ENCODE measurements at places on chromosomes 11 and 22.

GRCh38 chr11:114909866-114910265 lies 231.5 kb downstream of the NXPE2 start:
- DNase-seq = no peak

GRCh38 chr22:20463324-20464095 lies 25.9 kb upstream of the SCARF2 start:
- DNase-seq = no peak

GRCh38 chr11:2732940-2733628 lies 33.3 kb upstream of the KCNQ1OT1 start:
- DNase-seq = no peak

- DNase-seq = no peak
Observed at GRCh38 chr11:91078221-91078620, 855.4 kb upstream of the CHORDC1 start.

- DNase-seq = no peak
Observed at GRCh38 chr11:46315783-46316563, 31.3 kb upstream of the DGKZ start.

- DNase-seq = peak; percentile 45
Observed at GRCh38 chr11:2752204-2752770, 52.5 kb upstream of the KCNQ1OT1 start.

DNA sequence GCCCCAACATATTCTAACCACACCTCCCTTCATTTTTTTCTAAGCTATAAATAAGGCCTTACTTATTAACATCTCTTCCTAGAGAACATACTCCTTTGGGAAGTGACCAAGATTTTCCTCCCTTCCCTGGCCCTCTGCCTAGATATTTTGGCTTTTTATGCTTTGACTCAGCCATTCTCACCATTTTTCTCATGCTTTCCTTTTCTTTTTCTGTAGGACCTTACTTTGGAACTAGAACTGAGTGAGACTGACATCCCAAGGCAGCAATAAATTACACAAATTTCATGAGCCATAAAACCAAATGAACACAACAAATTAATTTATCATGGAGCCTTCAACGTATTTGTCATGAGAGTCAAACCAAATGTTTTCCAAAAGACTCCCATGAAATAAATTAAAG lies 142.7 kb upstream of the CTSC start:
- peak; percentile 98 for DNase-seq

- peak; percentile 1 for DNase-seq
Observed at GRCh38 chr11:115193914-115194801, 310.1 kb downstream of the CADM1 start.

GRCh38 chr11:2458321-2458720 lies 13.5 kb downstream of the KCNQ1 start:
- no peak for DNase-seq

DNA sequence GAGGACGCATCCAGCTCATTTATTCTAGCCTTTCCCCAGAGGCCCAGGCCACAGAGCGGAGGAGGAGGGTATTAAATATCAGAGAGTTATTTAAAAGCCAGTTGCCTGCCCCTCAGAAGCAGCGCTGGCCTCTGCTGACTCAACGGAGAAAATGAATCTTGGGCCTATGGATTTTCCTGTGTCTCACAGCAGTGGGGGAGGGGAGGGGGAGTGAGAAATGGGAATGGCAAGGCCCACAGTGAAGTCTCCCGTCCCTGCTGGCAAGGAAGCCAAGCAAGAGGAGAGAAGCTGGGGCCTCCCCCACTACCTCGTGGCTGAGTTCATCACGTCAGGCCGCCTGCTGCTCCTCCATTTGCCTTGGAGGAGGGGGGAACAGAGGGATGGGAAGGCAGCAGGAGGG lies 4.5 kb upstream of the TPBGL start:
- no peak for DNase-seq

- no peak for DNase-seq
Observed at GRCh38 chr11:94401773-94402265, 600 bp upstream of the GPR83 start.

DNA sequence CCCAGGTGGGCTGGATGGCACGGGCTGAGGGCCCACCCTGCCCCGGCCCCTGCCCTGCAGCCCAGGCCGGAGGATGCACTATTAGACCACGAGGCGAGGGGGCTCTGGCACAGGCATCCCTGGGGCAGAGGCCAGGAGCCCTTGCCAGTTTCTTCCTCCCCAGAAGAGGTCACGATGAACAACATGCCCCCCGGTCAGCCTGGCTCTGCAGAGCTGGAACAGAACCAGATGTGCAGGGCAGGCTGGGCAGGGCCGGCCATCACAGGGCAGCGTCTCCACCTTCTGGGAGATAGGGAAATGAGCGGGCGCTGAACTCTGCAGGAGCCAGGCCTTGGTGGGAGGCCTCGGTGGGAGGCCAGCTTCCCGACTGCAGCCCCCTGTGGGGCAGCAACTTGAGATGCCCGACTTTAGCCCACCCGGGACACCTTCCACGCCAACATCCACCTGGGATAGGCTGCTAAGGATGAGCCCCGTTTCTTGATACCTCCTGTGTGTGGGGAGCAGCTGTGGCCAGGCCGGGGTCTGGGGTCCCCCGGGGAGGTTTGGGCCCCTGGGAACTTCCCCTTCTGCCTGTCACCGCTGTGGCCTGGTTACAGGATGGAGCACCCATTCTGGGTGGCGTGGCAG lies 21.8 kb upstream of the GNB1L start:
- DNase-seq = no peak

DNA sequence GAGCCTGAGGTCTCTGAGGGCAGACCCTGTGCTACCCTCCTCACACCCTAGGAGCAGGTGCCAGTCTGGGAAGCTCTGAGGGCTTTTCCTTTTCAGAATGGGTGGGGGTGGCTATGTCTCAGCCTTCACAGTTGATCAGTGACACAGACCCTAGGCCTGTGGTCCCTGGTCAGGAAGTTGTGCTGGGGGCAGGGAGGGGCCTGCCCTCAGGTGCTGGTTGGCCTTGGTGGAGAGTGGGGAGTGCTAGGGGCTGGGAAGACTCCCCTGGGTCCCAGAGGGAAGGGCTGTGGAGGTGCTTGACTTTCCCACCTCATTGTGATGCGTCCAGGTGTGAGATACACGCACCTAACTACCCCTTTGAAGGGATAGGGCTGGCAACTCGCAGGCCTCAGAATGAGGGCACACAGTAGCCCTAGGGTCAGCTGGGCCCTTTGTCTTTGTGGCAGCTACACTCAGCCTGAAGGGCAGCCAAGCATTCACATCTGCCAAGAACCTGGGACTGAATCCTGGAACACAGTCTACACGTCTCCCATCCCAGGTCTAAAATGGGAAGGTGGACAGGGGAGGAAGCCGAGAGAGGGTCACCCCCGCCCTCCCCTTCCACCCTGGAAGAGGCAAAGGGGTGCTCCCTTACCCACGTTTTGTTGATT lies 31.2 kb upstream of the ATXN10 start:
- DNase-seq = no peak

DNA sequence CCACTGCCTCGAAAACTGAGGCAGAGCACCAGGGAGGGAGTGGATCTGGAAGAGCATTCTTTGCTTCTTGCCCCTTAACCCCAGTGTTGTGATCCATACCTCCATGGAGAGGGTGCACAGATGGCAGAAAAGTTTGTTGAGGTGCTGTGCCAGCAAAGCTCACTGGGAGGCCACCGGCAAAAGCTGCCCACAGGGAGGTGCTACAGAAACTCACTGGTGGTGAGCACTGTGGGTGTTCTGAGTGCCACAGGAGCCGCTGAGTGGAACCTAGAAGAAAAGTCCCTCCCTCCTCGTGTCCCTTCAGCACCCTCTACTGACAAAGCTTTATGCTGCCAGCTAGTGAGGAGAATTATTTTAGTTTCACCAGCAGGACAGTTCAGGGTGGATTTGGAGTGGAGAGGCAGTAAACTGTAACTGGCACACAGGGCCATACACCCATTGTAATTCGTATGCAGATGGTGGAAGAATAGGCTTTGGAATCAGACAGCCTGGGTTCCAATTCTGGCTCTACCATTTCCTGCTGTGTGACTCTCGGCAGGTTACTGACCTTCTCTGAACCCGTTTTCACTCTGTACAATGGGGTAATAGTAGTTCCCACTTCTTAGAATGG lies 84.6 kb downstream of the SWAP70 start:
- DNase-seq = peak; percentile 84
